ENCODE measurements at places on chromosomes 3 and 15. TPM values are rescaled to one million over a fixed set of nuclear protein-coding genes. Genes with fewer than 3 reads are reported as not detected.

Gene GYG1
- polyA plus RNA-seq, result 68.9 TPM

DNA sequence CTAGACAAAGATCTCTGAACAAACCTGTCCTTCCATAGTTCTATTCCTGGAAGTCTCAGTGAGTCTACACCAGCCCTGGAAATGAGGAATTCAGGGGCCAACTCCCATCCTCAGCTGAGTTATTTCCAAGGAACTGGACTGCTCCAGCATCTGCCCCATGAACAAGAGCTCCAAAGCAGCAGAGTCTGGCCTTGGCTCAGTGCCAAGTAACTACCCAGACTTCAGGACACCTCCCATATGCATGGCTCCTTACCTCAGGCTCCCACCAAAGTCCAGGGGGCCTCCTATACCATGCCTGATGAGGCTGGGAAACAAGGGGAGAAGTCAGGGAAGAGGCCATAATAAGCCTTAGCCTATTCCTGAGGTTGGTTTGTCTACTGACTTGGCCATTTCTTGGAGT lies 45.0 kb downstream of the FAIM start:
- no peak for DNase-seq

DNA sequence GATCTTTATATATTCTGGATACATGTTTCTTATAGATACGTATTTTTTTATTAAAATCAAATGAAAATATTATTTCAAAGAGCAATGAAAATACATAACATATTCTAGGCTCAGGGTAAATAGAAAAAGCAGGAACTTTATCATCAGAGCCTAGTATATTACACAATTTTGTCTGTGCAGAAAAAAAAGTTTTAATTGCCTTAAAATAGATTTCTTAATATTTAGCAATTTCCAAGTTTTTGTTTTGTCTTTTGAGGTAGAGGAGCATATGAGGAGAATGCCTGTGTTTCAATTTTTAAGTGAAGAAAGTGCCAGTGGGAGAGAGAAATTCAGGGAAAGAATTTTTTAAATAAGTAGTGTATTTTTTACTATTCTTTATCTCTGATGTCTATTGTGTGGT lies 10.5 kb downstream of the CAPN7 start:
- no peak for DNase-seq

- DNase-seq, result no peak
Measured at GRCh38 chr3:106590216-106590615, 721.4 kb upstream of the CBLB start.

Gene TERB2
- not detected for polyA plus RNA-seq

Gene RTP3
- polyA plus RNA-seq, result not detected

Gene CAMK2N2
- 0.15 TPM for polyA plus RNA-seq

GRCh38 chr3:78871048-78871447 lies 896.8 kb downstream of the ROBO1 start:
- no peak for DNase-seq

Gene GPR149
- 0.10 TPM for polyA plus RNA-seq
